Activated CD4-positive, alpha-beta T cell treated with anti-CD3 and anti-CD28 coated beads, Interleukin-2, amount 50 U/mL, for 48 hours (primary cell): ENCODE measurements at places on chromosomes 13 and 19.
A peak's percentile ranks its signal among the peaks of the same experiment; 100 is the strongest.

DNA sequence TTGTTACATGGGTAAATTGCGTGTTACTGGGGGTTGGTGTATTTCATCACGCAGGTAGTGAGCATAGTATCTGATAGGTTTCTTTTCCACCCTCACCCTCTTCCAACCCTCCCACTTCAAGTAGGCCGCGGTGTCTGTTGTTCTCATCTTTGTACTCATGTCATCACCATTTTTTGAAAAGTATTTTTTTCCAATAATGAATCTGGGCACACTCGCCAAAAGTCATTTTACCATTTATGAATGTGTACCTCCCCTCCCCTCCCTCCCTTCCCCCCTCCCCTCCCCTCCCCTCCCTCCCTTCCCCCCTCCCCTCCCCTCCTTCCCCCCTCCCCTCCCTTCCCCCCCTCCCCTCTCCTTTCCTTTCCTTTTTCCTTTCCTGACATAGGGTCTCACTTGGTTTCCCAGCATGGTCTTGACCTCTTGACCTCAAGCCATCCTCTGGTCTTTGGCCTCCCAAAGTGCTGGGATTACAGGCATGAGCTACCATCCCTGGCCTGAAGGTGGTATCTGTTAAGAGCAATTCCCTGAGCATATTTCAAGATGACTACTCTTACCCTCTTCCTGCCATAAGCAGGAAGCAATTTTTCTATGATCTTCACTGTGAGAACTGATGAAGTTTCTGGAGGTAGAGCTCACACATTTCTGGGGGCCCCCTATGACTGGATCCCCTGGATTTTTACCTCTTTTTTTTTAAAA, 15.7 kb downstream of the ZNF627 start:
- DNase-seq = no peak

DNA sequence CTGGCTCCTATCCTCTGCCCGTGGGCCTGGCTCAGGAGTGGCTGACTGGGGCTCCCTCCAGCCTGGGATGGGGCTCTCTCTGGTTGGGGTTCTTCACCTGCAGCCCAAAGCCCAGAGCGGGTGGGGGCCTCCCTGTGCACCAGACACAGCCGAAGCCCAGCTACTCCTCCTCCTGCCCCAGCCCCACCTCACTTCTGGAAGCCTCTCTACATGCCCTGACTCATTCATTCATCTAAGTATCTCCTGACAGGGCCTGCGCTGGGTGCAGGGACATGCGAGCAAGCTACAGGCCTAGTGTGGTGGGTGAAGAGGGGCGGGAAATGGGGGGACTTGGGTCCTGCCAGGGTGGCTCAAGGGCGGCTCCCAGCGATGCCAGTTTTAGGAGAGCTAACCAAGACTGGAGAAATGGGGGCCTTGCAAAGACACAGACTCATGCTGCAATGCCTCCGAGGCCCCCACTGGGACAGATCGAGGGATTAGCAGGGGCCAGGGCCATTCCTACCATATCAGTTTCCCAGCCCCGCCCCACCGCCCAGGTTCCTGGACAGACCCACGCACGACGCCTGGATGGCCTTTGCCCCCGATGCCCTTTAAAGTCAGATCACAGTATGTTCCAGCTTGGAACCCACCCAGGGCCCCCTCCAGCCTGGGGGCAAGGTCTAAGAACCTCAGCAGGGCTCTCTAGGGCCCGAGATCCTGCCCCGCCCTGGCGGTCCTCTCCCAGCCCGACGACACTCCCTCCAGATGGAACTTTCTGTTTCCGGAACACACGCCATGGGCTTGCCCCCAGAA, 12.6 kb downstream of the LSM4 start:
- DNase-seq = no peak

- DNase-seq = no peak
These were observed 3.4 kb downstream of the PCDH9 start for GRCh38 chr13:67226696-67227095.

GRCh38 chr13:23630349-23631093, 60.3 kb downstream of the TNFRSF19 start:
- no peak for DNase-seq

- no peak for DNase-seq
These were observed 25.4 kb downstream of the SLC25A15 start for GRCh38 chr13:40814803-40815202.

GRCh38 chr19:1133471-1133929, 29.7 kb downstream of the GPX4 start:
- peak; percentile 88 for DNase-seq

DNA sequence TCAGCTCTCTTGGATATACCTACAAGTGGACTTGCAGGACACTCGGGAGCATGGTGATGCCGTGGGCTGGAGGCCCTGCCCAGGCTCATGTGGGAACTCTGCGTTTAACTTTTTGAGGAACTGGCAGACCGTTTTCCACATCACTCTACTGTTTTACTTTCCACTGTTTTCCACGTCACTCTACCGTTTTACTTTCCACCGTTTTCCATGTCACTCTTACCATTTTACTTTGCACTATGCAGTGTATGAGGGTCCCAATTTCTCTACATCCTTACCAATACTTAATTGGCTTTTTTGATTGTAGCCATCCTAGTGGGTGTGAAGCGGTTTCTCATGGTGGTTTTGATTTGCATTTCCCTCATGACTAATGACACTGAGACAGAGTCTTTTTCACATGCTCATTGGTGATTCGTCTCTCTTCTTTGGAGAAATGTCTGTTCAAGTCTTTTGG, 40.5 kb downstream of the GATAD2A start:
- DNase-seq = no peak

GRCh38 chr13:24744247-24744646, 19.7 kb upstream of the RNF17 start:
- no peak for DNase-seq

- DNase-seq = no peak
These were observed 288.7 kb downstream of the GPC6 start for GRCh38 chr13:93515267-93515666.
